ENCODE measurements at places on chromosomes 11 and 22.

- no peak for DNase-seq
Measured at GRCh38 chr22:29116397-29117123, 43.7 kb downstream of the KREMEN1 start.

GRCh38 chr11:69910519-69911309, 91.5 kb upstream of the FGF3 start:
- no peak for DNase-seq

DNA sequence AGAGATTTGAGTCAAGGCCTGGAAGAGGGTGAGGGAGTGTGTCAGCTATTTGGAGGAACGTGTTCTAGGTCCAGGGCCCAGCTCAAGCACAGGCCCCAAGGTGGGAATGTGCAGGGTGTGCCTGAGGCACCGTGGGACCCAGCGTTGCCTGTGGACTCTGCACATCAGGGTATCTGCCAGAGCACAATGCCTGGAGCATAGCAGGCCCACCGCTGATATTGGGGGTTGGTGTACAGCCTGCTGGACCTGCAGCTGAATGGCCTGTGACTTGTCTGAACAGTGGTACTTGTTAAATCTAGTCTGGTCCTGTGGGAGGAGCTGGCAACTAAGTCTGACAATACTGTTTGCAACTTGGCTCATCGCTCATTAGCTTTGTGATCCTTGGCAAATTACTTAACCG, 131.7 kb downstream of the GRIK4 start:
- no peak for DNase-seq

DNA sequence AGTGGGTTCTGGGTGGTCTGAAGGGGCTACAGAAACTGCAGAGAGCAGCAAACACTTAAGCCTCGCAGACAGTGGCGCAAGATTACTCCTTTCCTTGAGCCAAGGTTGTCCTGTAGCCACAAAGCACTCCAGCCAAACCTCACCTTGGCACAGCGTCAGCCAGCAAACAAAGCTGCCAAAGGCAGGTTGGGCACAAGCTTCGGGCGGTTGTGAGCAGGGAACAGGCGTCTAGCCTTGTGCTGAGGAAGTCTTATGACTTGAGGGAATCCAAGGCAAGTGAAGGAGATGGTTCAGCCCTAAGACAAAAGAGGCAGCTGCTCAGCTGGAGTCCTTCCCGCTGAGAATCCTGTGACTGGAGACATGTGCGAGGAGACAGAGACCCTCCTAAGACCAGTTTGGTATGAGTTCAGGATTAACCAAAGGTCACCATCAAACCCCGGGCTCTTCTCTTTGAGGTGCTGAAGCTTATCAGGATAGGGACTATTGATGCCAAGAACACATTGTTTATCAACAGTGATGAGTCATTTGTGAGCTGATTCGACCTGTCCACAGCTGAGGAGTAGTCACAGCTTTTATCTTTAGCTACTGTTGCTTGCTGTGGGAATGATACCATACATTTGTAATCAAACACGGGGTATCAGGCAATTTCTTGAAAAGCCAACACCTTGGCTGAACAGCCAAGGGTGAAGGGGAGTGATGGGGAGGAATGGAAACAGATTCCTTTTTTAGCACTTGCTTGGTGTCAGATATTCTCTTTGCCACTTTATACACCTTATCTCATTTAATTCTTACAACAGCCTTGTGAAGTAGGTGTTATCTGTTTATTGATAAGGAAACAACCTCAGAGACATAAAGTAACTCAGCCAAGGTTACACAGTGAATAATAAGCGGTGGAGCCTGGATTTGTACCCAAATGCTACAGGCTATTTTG, 4.6 kb downstream of the ADM start:
- no peak for DNase-seq

DNA sequence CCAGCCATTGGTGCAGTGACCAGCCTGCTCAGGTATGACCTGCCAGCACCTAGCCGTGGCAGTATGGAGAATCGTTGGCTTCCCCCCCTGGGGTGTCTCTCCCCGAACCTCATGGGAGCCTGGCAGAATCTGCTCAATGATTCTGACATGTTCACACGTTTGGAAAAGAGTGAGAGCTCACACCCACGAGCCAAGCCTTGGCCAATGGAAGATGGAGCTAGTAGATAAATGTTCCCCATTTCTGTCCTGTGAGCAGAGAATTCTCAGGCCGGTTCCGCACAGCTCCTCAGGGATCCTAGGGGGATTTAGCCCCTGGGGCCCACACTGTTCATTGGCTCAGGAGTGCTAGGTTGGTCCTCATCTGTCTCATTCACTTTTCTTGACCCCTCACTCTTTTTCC, 128.4 kb downstream of the RCN1 start:
- no peak for DNase-seq

Data from stimulated activated CD4-positive, alpha-beta T cell treated with anti-CD3 and anti-CD28 coated beads, Interleukin-1b, Interleukin-23, amount 100 ng/mL, for 1 hour (primary cell).